Fibroblast of skin of left biceps (primary cell): ENCODE measurements at places on chromosomes 3 and 15.

GRCh38 chr15:76846782-76847181 lies 58.4 kb downstream of the SCAPER start:
- DNase-seq = no peak

- no peak for DNase-seq
Measured at GRCh38 chr15:64137226-64137833, 14.2 kb upstream of the SNX22 start.

GRCh38 chr15:83873966-83874365 lies 220.0 kb downstream of the ADAMTSL3 start:
- DNase-seq = no peak

DNA sequence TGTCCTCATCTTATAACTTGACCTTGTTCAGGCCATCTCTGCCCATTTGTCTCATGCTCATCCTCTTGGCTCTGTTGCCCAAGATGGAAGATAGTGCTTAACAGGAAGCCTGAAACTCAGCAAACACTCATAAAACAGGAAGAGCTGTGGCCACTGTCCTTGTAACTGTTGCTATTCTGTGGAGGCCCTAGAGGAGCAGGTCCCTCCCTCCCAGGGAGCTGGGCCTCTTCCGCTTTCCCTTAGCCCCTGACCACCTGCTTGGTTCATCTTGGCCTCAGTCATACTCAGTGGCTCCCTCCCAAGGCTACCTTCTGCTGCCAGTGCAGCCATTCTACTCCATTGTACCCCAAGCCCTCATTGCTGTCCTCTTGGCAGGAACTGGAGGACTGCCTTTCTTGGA lies 3.5 kb downstream of the MAPKAPK3 start:
- no peak for DNase-seq

DNA sequence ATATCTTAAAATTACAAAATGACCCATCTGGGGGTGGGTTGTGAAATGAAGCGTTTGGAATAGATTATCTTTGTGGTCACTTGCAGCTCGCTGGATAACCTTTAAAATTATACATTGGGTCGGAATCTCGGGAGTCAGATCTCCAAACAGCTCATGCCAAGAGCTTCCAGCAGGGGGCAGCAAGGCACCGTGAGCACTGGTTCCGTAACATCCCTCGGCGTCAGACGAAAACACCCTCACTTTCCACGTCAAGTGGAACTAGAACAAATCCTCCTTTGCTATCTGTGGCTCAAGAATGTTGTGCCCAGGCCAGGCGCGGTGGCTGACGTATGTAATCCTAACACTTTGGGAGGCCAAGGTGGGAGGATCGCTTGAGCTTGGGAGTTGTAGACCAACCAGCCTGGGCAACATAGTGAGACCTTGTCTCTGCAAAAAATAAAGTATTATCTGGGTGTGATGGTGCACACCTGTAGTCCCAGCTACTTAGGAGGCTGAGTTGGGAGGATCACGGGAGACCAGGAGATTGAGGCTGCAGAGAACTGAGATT lies 31.1 kb downstream of the UMPS start:
- DNase-seq = peak; percentile 53
